ENCODE measurements at places on chromosomes 11 and 22.

DNA sequence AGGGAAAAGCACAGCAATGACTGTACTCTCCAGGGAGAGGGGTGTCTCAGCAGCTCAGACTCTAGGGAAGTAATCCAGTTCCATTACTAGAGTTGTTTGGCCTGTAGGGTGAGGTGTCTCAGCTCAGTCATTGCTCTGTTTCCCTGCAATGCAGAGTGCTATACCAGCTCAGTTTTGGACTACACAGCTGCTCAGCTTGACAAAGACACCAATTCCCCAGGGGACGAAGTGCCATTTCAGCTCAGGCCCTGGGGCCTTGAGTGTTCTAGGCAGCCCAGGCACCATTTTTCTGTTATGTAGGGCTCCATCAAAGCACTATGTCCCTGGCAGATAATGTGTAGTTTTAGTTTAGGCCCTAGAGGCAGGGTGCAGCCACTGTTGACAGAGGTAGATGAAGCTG, 18.2 kb downstream of the CALCB start:
- DNase-seq: no peak

GRCh38 chr22:30612789-30613188, 5.8 kb downstream of the TCN2 start:
- no peak for DNase-seq

- DNase-seq: no peak
These were observed 113.8 kb downstream of the ATXN10 start for GRCh38 chr22:45785458-45785857.

GRCh38 chr11:113874581-113875233, 665 bp downstream of the USP28 start:
- DNase-seq: no peak

GRCh38 chr11:46696212-46696558, 4.2 kb downstream of the ARHGAP1 start:
- DNase-seq: no peak

DNA sequence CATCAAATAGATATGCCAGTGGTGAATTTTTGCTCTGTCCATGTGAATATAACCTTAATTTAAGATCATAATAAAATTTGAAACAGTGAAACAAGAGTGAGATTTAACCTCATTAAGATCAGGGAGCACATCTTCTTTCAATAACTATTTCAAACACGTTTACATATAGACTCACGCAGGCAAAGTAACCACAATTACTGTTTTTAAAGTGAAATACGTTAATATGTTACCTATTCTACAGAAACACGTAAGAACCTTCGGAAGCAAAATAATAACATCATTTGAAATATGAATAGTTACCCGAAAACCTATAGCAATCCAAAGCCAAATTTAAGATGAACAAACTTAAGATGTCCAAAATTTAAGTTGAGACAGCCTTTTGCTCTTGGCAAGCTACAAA, 136.2 kb upstream of the ZC3H12C start:
- DNase-seq: no peak

DNA sequence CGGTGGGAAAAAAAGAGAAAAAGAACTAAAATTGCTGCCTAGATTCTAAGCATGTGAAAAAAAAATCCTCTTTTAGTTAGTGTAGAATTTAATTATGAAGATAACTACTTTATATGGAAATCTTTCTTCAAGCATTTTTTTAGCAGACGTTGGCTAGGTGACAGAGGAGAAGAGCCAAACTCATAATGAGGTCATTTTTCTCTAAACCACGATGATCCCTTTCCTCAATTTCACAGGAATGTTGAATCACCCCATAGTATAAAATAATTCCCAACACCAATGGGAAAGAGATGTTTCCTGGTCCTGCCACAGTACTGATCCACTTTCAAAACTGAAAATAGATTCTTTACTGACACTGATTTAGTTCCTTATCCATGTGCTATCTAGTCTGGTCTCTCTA, 319.8 kb downstream of the DLG2 start:
- DNase-seq: no peak

- no peak for DNase-seq
These were observed 7.3 kb downstream of the OAF start for GRCh38 chr11:120217941-120218694.

DNA sequence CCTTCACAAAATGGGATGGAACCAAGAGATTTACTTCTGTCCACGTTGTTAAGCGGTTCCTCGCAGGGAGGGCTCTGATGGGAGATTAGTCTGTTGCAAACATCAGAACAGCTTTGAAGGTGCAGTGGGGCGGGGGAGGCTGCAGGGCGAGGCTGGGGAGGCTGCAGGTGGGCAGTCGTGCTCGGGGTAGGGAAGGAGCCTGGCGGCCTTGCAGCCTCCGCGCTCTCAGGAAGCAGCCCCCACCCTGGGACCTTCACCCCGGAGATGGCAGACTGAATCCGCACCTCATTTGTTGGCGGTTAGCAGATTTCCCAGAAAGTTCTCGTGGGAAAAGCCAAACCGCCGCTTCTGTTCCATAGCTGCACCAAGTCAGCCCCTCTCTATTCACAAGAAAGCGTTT, 237.3 kb downstream of the BRD1 start:
- DNase-seq: no peak

DNA sequence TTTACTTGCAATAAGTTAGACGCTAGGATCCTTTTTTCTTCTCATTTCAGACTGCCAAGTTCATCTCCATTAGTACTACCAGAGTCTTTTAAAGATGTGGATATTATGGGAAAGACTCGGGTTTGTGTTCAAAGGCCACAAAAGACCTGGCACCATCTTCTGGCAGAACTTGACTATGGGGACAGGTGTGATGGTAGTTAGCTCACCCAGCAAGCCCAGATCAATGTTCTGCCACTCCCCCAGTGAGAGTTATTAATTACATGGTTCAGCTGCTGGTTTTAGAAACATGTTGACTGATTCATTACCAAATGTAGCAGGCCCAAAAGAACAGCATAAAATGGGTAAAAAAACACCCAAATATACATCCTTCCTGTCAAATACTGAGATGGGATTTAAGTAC, 333.5 kb upstream of the PITPNB start:
- DNase-seq: no peak

DNA sequence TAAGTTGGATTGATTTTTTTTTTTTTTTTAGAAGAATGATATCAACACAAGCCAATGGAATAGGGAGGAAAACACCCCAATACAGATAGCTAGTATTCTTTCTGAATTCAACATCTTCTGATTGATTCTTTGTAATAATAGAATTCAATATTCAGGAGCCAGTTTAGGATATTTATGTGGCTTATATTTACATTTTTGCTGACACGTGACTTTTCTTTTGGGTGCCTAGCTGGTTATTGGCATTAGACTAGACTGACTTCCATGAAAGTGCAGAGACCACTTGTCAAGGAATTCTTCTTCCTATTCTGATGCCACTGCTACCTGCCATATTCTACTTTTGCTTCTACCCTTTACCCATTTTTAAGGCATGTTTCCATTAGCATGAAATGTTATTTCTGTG, 16.4 kb downstream of the TRIM44 start:
- DNase-seq: no peak

DNA sequence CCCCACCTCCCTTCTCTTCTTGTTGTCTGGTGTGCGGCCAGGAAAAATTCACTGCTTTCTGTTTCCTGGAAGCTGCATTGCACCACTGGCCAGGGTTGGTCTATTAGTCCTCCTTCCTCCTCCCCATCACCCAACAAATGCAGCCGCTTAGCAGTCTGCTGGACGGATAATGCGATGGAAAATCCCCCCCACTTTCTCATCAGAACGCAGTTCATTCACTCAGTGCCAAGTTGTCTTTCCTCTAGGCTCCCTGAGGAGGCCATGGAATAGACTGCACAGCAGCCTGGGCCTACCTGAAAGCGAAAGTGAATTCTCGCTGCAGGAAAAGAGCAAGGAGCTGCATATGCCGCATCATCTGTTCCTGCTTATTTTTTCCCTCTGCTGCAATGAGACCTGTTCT, 513.6 kb downstream of the METTL15 start:
- no peak for DNase-seq

GRCh38 chr11:123505546-123506299, 75.7 kb downstream of the GRAMD1B start:
- no peak for DNase-seq

DNA sequence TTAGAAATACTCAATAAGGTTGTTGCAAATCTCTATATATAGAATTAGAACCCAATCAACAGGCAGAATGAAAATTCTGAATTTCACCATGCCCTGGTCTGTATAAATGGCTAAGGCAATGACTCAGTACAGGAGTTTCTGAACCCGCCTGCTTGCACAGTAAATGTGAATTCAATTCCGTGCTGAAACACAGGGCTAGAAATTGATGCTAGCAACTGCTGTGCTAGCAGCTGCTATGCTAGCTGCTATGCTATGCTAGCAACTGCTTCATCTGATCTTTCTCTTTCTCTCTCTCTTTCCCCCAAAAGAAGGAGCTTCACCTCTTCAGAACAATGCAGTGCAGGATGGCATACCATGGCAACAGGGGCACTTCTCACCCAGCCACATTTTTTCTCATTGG, 9.7 kb upstream of the OR52J3 start:
- no peak for DNase-seq

- no peak for DNase-seq
These were observed 99.1 kb upstream of the GRAMD1B start for GRCh38 chr11:123330948-123331347.

DNA sequence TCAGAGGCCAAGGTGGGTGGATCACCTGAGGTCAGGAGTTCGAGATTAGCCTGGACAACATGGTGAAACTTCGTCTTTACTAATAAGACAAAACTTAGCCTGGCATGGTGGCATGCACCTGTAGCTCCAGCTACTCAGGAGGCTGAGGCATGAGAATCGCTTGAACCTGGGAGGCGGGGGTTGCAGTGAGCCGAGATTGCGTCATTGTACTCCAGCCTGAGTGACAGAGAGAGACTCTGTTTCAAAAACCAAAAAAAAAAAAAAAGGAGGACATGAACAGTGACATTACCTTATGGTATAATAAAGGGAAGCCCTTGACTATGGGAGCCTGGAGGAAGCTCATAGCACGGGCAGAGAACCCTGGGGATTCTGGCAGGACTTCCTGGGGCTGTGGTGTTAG, 16.5 kb upstream of the PLEKHB1 start:
- DNase-seq: no peak

- DNase-seq: no peak
These were observed 7.8 kb upstream of the DDI1 start for GRCh38 chr11:104028476-104029263.

- no peak for DNase-seq
These were observed 272.3 kb upstream of the RAG2 start for GRCh38 chr11:36870361-36870760.

DNA sequence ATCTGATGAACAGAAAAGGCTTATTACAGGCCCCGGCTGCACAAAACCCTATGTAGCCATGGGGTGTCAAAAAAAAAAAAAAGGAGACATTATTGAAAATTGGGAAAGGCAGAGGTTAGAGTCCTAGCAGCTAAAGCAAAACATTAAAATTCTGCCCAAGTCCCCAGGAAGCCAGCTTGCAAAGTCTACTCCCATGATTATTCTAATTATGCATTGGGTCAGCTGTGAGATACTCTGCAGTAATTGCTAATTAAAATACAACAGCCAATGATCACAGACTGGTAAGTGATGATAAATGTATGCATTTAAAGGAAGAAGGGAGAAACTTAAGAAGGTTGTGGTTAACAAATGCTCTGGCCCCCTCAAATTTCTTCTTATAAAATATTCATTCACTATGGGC, 286.9 kb upstream of the PITPNB start:
- DNase-seq: no peak

DNA sequence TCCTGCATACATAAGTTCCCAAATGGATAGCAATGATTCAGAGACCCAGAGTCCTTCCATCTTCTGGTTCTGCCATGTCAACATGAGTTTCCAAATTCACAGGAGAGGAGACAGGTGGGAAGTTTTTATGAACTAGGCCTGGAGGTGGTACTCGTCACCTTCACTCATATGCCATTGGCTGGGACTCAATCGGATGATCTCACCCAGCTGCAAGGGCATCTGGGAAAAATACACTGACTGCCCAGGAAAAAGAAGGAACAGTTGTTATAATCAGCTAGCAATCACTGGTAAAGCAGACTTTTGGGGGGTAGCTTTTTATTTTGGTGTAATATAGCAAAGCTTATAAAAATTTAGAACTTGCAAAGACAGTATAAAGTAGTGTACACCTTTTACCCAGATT, 83.9 kb downstream of the OTOG start:
- no peak for DNase-seq

GRCh38 chr11:57567515-57568329, at the start of gene UBE2L6:
Gene UBE2L6, minus strand, starts transcription at chr11:57567672. Its CDS starts 61 bp downstream, at chr11:57567611.
- DNase-seq: peak; percentile 31

DNA sequence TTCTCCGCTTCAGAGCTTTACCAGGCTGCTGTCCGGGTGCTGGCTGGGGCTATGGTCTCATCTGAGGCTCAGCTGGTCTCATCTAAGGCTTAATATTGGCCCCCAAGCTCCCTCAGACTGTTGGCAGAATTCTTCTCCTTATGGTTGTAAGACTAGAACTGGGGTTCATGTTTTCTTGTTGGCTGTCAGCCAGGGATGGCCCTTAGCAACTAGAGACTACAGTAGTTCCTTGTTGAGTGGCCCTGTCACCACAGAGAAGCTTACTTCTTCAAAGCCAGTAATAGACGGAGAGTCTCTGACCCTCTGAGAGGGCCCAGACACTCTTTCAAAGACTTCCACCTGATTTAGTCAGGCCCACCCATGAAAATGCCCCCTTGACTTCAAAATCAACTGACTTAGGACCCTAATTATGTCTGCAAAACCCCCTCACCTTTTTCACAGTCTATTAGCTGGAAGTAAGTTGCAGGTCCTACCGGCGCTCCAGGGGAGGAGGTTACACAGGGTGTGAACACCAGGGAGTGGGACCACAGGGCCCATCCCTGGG, 24.2 kb upstream of the TREH start:
- no peak for DNase-seq

- no peak for DNase-seq
These were observed 345.4 kb downstream of the TENM4 start for GRCh38 chr11:79095424-79095823.

GRCh38 chr11:43930868-43931716, 11.3 kb upstream of the C11orf96 start:
- DNase-seq: no peak

DNA sequence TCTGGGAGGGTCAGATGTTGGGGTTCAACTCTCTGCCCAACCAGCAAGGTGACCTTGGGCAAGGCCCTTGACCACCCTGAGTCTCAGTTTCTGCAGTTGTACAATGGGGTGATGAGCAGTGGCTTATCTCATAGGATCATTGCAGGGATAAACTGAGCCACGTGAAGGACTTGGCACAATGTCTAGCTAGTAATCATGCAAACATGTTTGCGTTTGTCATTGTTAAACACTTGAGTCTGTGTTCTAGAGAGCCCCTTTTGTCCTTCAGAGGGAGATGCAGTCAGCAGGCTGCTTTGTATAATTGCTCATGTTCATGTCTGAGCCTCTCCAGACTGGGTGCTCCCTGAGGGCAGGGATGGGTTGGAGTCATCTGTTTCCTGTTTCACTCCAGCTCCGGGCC, 15.8 kb downstream of the CD82 start:
- no peak for DNase-seq
